Liver (tissue), 10 donors: ENCODE measurements at places on chromosomes 2 and 18. TPM values are rescaled to one million over a fixed set of nuclear protein-coding genes. Genes with fewer than 3 reads are reported as not detected.

DNA sequence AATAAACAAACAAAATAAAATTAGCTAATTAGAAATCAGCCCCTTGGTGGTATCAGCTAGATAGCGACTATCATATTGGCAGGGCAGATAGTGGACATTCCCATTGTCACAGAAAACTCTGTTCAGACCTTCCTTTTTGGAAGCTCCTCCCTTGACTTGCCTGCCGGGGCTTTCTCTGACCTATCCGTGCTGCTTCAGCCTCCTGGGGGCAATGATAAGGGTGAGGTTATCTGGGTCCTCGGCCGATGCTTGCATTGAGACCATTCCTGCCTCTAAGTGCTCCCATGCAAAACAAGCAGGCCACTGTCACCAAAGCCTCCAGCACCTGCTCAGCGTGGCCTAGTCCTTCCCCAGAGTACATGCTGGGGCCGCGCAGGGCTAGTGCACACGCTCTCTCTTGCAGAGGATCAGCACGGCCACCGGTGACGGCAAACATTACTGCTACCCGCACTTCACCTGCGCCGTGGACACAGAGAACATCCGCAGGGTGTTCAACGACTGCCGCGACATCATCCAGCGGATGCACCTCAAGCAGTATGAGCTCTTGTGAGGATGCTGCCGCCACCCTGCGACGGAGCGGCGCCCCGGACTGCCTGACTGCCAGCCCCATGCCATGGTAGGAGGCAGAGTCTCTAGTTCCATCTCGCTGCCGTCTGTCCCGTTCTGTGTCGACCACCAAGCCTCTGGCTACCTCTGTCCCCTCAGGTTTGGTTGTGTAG lies 27.4 kb downstream of the MPPE1 start:
- DNase-seq: no peak

DNA sequence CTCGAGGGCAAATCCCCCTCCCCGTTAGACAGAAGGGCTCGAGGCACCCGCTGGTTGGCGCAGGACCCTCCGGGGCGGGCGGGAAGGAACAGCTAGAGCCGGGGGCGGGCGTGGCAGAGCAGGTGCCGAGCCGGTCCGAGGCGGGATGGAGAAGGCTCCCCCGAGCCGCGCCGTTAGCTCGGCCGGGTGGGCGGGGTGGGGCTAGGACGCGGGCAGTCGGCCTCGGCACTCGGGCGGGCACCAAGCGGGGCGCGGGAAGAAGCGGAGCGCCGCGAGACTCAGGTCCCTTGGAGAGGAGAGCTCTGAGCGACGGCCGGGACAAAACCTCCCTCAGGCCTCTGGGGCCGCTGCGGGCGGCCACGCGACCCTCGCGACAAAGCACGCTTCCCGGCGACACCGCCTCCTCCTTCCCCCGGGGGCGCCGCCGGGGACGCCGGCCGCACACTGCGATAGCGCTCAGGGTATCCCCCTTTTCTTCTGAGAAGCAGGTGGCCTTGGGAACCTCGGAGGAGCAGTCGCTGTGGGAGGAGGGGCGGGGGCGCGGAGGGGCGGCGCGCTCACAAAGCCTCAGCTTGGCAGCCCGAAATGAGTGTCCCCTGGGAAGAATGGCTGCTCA lies 721 bp downstream of the FHOD3 start:
- DNase-seq: no peak

DNA sequence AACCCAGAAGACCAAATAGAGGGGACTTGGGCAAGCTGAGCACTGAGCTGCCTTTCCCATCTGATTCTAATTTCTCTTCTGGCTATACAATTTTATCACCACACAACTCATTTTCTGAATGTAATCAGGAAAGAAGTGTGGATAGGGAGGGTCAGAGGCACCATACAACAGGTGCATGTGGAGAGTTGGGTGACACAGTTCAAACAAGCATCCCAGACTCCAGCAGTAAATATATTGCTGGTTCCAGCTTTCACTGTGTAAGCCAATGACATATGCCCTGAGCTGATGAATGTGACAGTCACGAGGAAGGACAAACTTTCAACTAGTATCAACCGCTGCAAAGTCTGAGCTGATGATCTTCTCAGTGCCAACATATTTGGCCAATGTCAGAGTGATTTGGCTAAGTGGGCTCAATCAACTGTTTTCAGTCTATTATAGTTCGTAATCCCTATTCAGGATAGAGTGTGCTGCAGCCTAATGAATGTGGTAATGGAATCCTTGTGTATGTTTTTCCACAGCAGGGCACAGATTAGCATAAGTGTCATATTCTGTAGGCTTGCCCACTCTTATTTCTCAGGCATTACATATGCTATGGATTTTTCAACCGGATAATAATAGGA lies 109.9 kb upstream of the MEIS1 start:
- DNase-seq: no peak

DNA sequence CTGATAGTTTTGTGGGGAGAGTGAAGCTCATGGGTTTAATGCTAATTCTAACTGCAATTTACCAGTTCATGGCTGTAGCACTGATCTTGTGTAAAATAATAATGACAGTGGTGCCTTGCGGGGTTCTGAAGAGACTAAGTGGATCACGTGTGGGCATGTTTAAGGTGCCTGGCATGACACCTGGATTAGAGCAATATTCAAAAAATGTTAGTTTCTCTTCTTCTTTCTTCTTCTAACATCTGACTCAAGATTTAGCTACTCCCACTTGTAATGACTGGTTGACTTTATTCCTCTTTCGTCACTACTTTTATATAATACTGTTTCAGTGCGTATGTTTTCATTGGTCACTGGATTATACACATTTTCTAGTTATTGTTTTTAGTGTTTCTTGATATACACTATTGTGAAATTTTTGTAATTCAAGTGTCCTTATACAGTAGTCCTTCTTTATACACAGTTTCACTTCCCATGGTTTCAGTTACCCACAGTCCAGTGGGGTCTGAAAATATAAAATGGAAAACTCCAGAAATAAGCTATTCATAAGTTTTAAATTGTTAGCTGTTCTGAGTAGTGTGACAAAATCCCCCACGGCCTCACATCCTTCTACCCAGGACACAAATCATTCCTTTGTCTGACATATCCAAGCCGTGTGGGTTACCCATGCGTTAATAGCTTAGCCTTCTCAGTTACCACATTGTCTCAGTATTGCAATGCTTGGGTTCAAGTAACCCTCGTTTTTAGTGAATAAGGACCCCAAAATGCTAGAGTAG lies 662.2 kb upstream of the CNTNAP5 start:
- no peak for DNase-seq

The MYL12A gene
- 158 TPM for total RNA-seq

The CEP68 gene
- 5.8 TPM for total RNA-seq

GRCh38 chr2:148067801-148068200 lies 46.9 kb downstream of the MBD5 start:
- DNase-seq: no peak

The RNF125 gene
- total RNA-seq: 3.8 TPM

DNA sequence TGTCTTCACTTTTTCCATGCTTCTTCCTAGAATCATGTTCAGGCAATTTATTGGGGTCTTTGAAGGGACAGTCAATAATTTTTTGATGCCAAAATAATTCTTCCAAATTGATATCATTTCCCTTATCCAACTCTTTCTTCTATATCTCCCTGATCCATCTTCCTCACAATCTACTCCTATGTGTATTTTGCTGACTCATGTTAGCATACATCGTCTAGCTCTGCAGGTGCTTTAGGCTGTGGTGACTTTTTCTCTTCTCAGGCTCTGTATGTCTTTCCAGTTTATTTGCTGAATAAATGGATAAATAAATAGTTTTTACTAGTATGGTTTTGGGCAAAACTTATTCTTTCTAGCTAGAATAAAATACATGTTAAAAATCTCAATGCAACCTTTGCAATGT lies 1650.9 kb upstream of the TMEFF2 start:
- no peak for DNase-seq

- no peak for DNase-seq
Measured at GRCh38 chr2:16487686-16488085, 177.9 kb downstream of the CYRIA start.

The EPB41L3 gene
- total RNA-seq: 6.7 TPM
